Activated CD4-positive, alpha-beta memory T cell treated with anti-CD3 and anti-CD28 coated beads for 36 hours (primary cell): ENCODE measurements at places on chromosomes 11 and 22. TPM values are rescaled to one million over a fixed set of nuclear protein-coding genes. Genes with fewer than 3 reads are reported as not detected.

The NAALAD2 gene
- not detected for total RNA-seq

The KAT5 gene
- 61.6 TPM for total RNA-seq

DNA sequence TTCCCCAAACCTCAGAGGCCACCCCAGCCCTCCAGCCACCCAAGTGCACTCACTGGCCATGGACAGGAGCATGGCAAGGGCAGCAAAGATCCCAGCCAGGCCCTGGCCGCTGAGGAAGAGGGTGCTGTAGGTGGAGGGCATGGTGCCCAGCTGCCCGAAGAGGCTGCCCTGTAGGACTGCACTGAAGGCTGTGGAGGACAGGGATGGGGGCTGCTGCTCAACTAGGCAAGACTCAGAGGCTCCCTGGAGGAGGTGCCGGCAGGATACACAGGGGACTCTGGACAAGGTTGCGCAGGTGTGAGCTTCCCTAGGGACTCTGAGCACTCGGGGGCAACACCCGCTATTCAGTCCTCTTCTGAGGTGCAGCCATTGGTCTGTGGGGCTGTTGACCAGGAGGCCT is 3.1 kb downstream of the SLC29A2 start:
- H3K36me3 ChIP-seq: peaks cover 9% of the 10 kb centered on the region
- H3K27ac ChIP-seq: no peak overlapping the region
- H3K4me1 ChIP-seq: peaks cover 16% of the 10 kb centered on the region
- DNase-seq: no peak
- no peak overlapping the region for H3K4me3 ChIP-seq

The SLCO2B1 gene
- total RNA-seq: not detected

- H3K36me3 ChIP-seq: peaks cover 41% of the 10 kb centered on the region
- H3K27me3 ChIP-seq: no peaks in the 10 kb centered on the region
- no peak overlapping the region for H3K4me3 ChIP-seq
These were observed 16.5 kb downstream of the PSMD13 start for GRCh38 chr11:253160-253885.

- DNase-seq: no peak
- H3K36me3 ChIP-seq: no peaks in the 10 kb centered on the region
- no peak overlapping the region for H3K27ac ChIP-seq
- H3K4me1 ChIP-seq: no peaks in the 10 kb centered on the region
- H3K4me3 ChIP-seq: no peak overlapping the region
- no peaks in the 10 kb centered on the region for H3K27me3 ChIP-seq
These were observed 35.3 kb downstream of the NEU3 start for GRCh38 chr11:75024068-75024449.

The USP35 gene
- 9.3 TPM for total RNA-seq

DNA sequence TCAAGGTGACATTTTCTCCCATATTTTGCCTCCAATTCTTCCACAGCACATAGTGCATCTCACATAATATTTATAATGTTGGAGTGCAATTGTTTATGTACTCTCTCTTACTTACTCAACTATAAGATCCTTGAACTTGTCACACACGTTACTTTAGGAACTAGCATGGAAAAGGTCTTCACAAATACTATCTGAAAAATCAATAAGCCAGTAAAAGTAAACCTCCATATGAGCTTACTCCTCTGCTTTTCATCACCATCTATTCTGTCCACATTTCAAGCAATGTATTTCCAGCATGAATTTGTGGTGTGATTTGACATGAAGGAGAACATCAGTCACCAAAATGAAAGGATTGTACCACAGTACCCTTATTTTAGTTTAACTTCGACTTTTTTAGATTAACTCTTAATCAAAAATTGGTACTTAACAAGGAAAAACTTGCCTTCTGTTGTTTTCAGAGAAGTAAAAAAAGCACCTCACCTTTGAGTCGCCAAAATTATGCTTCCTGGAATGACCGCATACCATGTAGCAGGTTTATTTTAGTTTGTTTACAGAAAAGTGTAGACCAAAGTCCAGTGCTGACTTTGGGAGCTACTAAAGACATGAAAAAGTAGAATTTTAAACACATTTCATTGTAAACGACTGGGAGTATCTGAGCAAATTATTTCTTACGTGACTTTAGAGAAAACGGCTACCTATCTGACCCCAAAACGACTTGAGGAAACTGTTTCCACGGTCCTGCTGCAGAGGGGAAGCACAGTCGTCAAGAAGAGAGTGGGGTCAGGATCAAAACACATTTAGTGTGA is at the start of gene SLC22A9:
SLC22A9 (plus strand) TSS at position 621 of the 806 bp plus-strand sequence. CDS start 272 bp downstream, outside the sequence.
- H3K4me1 ChIP-seq: no peaks in the 10 kb centered on the region
- no peak within 1 kb of the TSS for H3K27ac ChIP-seq
- no peaks in the 10 kb centered on the region for H3K36me3 ChIP-seq
- H3K27me3 ChIP-seq: peaks cover 34% of the 10 kb centered on the region
- DNase-seq: no peak
- no peak within 1 kb of the TSS for H3K4me3 ChIP-seq

DNA sequence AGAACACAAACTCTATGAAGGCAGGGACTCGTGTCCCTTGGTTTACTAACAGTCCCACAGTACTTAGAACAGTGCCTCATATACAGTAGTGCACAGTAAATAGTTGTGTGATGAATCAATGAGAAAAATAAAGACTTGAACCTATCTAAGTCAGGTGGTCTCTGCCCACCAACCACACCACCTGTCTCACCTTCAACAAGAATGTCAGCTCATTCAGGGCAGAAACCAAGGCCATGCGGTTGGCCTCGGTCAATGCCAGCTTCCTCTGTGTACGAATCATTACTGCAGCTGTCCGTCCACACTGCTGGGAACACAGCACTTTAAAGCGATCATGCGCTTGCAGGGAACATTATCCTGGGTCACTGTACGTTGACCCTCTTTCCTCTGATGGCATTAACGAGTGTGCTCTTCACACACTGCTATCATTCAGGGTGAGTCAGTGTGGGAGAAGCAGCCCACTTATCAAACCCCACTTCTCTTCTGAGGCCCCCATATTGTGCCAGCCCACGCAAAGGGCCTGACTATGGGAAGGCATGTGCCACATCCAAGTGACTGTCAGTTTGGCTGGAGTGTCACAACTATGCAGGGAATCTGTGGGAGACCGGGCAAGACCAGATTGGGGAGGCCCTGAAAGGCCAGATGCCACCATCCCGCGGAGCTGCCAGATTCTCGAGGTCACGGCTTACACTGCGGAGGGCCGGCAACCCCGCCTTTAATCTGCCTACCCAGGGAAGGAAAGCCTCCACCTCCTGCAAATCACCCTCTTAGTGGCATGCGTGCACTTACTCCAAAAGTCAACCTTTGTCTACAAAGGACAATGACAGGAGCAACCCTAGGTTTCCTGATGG is 36.1 kb downstream of the LARGE1 start:
- no peaks in the 10 kb centered on the region for H3K27me3 ChIP-seq
- no peak overlapping the region for H3K4me3 ChIP-seq
- no peak for DNase-seq
- no peak overlapping the region for H3K27ac ChIP-seq

GRCh38 chr11:22512457-22512856 is 113.2 kb downstream of the FANCF start:
- H3K27ac ChIP-seq: no peak overlapping the region
- no peaks in the 10 kb centered on the region for H3K4me1 ChIP-seq
- DNase-seq: no peak
- peaks cover 12% of the 10 kb centered on the region for H3K27me3 ChIP-seq

DNA sequence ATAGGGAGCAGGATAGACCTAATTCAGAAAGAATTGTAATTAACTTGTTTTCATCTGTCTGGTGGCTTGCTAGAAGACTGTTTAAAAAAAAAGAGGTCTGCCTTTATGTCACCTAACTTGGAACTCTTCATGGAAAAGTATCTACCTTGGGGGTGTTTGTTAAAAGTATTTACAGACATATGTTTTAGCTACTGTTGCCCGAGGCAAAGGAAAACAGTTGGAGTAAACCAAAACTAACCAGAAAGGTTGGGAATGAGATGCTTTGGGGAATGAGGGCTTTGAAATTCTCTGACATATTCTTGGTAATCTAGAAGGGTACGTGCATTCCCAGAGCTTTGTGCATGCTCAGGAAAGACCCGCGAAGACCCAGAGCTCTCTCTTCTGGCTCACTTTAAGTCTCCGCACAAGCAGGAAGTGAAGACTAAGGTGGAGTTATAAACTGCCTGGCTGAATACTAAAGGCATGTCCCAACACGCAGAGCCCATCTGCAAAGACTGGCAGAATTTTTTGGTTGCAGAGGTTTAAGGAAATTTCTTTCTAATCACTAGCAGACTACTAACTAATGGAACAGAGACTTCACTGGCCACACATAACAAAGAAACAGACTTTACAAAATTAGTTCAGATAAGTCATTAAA is 33.2 kb downstream of the HIKESHI start:
- no peaks in the 10 kb centered on the region for H3K27me3 ChIP-seq
- H3K4me1 ChIP-seq: no peaks in the 10 kb centered on the region
- peaks cover 52% of the 10 kb centered on the region for H3K36me3 ChIP-seq
- H3K4me3 ChIP-seq: no peak overlapping the region

The KRTAP5-9 gene
- 0.27 TPM for total RNA-seq

DNA sequence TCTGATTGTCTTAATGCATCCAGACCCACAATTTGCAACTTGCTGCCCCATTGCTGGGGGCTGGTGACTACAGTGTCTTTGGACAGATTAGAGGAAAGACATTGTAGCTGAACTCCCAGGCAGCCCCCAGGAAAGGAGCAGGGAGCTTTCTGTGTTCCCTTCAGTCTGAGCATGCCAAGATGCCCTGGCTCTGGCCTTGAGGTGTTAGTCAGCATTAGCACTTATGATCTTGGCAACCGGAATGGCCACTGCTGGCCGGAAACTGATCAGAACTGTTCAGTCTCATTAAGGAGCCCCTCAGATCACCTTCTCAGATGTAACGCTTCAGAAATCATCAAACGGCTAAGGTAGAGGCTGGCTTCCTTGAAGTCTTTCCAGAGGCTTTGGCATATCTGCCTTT is 195.2 kb downstream of the NAV2 start:
- H3K27me3 ChIP-seq: no peaks in the 10 kb centered on the region
- no peaks in the 10 kb centered on the region for H3K4me1 ChIP-seq
- no peak for DNase-seq
- H3K36me3 ChIP-seq: no peaks in the 10 kb centered on the region
- no peak overlapping the region for H3K4me3 ChIP-seq

The OR2D2 gene
- total RNA-seq: not detected

GRCh38 chr11:112795142-112795815 is 165.9 kb upstream of the NCAM1 start:
- no peak overlapping the region for H3K27ac ChIP-seq
- no peaks in the 10 kb centered on the region for H3K36me3 ChIP-seq
- H3K4me3 ChIP-seq: no peak overlapping the region

DNA sequence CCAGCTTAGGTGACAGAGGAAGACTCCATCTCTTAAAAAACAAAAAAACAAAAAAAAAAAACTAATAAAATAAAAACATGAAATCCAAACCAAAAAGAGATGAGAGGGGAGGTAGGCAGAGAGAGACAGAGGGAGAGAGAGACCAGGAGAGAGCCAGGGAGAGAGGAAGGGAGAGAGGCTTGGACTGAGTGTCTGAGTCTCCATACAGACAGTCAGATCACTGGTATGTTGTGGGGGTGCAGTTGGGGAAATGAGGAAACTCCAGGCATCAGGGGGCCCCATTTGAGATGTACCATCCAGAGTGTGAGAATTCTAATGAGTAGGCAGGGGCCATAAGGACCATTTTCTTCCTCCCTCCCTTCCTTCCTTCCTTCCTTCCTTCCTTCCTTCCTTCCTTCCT is 53.1 kb upstream of the SEPTIN5 start:
- peaks cover 2% of the 10 kb centered on the region for H3K27me3 ChIP-seq
- H3K4me3 ChIP-seq: no peak overlapping the region
- no peaks in the 10 kb centered on the region for H3K4me1 ChIP-seq
- no peaks in the 10 kb centered on the region for H3K36me3 ChIP-seq
- no peak for DNase-seq

The AQP11 gene
- 0.48 TPM for total RNA-seq

The OR51I1 gene
- not detected for total RNA-seq

DNA sequence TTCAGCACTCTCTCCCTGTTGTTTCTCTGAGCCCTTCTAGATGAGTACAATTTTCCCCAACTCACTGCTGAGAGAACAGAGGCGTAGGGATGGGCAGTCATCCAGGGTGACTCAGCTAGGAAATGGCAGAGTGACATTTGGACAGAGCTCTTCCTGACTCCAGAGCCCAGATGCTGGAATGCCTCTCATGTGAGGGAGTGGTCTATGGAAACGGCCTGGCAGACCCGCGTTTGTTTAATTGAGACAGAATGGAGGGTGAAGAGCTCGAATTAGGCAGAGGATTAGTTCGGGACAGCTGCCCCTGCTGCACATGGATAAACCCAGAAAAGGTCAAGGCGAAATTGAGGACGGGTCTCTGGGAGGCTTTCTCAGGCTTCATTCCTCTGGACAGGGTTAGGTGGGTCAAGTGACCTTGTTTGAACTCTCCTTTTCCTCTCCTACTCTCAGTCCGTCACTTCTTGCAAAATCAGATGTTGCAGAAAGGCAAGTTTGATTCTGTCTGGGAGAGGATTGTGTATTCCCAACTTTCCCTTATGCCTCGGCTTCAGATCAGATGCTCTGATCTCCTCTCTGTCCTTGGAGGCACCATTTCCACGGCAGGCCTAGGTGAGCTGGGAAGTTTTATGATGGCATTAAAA is 7.6 kb upstream of the LMO2 start:
- H3K4me3 ChIP-seq: no peak overlapping the region
- DNase-seq: no peak
- no peaks in the 10 kb centered on the region for H3K36me3 ChIP-seq
- H3K27ac ChIP-seq: no peak overlapping the region
- peaks cover 66% of the 10 kb centered on the region for H3K27me3 ChIP-seq

DNA sequence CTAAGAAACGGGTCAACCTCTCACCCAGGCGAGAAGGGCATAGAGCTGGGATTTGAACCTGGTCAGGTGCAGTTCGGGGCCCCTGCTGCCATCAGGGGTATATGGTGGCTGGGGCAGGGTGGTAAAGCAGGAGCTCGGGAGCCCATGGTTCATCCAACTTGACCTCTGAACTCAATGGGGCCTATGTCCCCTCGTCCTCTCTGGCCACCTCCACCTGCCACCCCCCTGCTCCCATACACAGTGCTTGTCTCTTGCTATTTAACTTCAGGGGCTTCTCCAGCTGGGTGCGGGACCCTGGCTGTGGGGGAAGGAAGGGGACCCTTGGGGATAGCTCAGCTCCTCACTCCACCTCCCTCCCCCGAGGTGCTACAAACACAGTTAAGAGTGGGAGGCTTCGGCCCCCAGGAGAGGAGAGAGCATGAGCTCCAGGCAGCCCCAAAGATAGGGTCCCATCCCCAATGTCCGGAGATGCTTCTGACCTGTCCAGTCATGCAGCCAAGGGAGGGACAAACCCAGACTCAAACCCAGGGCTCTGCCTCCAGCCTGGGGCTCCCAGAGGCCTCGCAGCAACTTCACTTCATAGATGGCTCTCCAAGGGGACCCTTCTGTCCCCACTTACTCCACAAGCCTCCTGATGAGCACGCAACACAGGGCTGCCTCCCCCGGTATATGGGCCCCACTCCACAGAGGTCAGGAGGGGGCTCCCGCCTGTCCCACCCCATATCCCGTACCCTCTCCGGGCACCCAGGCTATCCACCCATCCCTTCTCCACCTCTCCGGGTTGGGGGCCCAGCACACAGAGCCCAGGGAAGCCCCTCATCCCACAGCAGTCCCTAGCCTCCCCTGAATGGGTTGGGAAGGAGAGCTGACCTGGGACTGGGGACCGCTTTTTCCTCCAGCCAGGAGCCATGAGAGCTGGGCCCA is 712 bp downstream of the IL2RB start:
- peaks cover 56% of the 10 kb centered on the region for H3K4me1 ChIP-seq
- H3K36me3 ChIP-seq: peaks cover 57% of the 10 kb centered on the region
- peak overlapping the region; percentile 95 for H3K27ac ChIP-seq
- H3K4me3 ChIP-seq: peak overlapping the region; percentile 95
- DNase-seq: no peak
